Stimulated activated CD8-positive, alpha-beta memory T cell treated with anti-CD3 and anti-CD28 coated beads, Interleukin-12 subunit alpha, Interleukin-12 subunit beta, amount 100 ng/mL, for 4 hours (primary cell): ENCODE measurements at places on chromosomes 11 and 22.

- no peak for DNase-seq
These were observed 210.0 kb downstream of the KIRREL3 start for GRCh38 chr11:126790550-126791081.

GRCh38 chr11:104127828-104128227 lies 36.1 kb downstream of the PDGFD start:
- DNase-seq = no peak

DNA sequence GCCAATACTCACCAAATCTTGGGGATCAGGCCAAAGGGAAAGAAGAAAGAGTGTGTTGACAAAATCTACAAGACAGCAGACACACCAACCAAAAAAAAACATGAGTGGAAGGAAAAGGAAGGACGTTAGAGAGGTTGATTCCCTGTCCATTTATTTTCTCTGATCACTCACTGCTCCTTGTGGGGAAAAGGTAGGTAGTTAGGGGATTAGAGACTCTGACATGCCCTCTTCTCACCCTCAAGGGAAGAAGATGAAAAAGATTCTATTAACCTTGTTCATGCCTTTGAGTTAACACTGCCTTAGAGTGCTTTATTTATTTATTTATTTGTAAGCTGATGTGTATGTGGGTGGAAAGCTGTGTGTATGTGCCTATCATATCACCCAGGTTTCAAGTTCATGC lies at the start of gene OR52H1:
Gene OR52H1 (minus strand): TSS at position 101 of the 400 bp plus-strand sequence. CDS start 3,035 bp downstream, outside the sequence.
- DNase-seq = no peak

DNA sequence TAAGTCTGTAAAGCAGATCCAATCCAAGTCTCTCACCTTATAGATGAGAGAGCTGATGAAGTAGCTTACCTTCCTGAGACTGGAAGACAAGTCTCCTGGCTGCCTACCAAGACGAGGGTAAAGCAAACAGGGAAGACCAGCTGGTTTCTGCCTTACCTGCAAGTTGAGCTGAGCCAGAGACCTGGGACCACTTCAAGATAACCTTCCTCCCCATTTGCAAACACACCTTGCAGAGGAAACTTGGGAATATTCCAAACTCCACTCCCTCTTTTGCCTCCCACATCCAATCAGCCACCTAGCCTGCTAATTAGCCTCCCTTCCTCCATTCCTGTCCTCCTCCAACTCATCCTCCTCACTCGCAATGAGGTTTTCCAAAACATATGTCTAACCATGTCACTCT lies 23.4 kb upstream of the ROBO3 start:
- DNase-seq = no peak

GRCh38 chr11:10911907-10912306 lies 54.1 kb upstream of the ZBED5 start:
- DNase-seq = no peak

DNA sequence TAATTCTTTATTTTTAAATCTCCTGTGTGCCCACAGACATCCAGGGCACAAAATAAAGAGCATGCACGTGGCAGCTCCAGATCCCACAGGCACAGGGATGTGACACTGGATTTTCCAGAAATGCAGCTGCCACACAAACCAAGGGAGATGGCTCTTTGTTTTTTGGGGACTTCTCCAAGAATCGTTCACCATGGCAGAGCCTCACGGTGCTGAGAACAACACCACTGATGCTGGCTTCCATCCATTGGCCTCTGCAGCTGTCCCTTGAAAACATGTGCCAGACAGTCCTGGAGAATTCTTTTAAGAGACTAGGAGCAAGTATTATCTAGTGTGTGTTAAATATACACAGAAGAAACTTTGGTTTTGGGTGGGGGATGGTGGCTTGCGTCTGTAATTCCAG lies 108.4 kb upstream of the SLC22A12 start:
- DNase-seq = no peak

DNA sequence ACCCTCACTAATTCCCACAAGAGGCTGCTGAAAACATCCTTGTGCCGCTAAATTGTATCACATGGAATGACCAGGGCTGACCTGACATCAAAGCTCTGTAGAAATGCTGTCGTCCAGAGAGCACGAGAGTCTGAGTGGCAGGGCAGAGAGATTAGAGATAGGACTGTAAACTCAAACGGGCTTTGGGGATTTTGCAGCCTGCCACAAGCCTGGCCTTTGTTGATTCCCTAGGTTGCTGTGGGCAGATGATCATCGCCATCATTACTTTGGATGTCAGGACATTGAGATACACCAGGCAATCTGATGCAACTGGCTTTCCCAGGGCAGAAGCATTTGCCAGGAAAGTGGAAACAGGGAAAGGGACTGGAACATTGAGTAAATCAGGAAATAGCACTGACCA lies 131.6 kb downstream of the ETS1 start:
- no peak for DNase-seq

GRCh38 chr22:45246060-45246985 lies 5.6 kb upstream of the KIAA0930 start:
- no peak for DNase-seq

GRCh38 chr11:92750794-92751193 lies 218.7 kb upstream of the MTNR1B start:
- DNase-seq = no peak
